HL-60 (cell line): ENCODE measurements at places on chromosomes 12 and 14.

GRCh38 chr12:19718401-19718800 is 279.1 kb downstream of the AEBP2 start:
- DNase-seq = no peak

DNA sequence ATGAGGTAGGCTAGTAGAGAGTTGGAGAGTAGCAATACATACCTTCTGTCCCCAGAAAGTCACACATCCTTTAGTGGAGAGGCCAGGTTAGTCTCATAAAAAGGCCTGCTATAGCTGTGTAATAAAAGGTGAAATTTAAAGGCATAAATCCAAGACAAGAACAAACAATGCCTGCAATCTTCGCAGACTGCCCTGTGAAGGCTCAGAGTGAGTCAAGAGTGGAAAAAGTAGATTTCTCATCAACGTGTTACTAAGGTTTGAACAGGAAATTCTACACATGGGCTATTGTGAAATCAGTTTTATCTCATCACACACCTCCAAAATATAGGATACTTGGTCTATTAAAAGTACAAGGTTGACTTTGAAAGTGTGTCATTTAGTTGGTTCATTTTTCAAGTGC is at the start of gene KLRC1:
Gene KLRC1 (minus strand): TSS at position 222 of the 400 bp plus-strand sequence. CDS start 2,221 bp downstream, outside the sequence.
- no peak for DNase-seq

DNA sequence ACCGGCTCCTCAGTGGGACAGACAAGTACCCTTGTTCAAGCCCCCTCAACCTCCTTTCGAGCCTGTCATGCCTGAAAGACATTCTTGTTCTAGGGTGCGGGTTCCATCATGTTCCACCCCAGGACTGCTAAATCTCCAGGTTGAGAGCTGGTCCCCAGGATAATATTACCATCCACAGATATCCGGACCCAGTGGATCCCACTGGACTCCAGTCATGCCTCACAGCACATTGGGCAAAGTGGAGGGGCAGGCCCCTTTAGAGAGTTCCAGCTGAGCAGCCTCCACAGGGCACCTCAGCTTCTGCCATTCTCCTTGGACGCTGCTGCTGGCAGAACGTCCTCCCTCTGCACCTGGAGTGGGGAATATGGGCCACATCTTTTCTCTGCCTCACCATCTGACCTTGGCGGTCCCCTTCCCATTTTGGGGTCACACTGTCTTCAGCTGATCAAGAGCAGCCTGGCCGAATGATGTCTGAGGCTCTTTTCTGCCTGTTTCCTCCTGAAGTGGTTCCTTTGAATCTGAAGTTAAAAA is 137.4 kb downstream of the BCL11B start:
- DNase-seq = no peak

DNA sequence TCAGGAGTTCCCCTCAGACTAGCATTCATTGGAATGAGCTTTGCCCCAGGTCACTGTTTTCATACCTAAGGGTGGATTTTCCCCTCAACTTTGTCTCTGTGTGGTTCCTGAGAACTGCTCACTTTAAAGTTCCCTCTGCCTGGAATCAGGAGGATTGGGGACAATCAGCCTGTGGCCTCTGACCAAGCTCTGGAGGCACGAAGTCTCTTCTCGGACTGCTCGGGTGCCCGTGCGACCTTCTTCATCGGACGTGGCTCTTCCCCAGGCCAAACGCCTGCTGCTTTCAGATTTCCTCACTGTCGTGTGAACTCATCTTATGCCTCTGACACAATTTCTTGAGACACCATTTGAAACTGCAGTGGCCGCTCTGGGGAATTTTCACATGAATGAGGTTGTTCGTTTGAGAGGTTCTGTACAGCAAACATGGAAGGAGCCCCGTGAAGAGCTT is 153.7 kb upstream of the PZP start:
- DNase-seq = peak; percentile 38

DNA sequence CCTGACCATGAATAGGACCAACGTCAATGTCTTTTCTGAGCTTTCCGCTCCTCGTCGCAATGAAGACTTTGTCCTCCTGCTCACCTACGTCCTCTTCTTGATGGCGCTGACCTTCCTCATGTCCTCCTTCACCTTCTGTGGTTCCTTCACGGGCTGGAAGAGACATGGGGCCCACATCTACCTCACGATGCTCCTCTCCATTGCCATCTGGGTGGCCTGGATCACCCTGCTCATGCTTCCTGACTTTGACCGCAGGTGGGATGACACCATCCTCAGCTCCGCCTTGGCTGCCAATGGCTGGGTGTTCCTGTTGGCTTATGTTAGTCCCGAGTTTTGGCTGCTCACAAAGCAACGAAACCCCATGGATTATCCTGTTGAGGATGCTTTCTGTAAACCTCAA is 17.3 kb downstream of the GPRC5A start:
- no peak for DNase-seq

DNA sequence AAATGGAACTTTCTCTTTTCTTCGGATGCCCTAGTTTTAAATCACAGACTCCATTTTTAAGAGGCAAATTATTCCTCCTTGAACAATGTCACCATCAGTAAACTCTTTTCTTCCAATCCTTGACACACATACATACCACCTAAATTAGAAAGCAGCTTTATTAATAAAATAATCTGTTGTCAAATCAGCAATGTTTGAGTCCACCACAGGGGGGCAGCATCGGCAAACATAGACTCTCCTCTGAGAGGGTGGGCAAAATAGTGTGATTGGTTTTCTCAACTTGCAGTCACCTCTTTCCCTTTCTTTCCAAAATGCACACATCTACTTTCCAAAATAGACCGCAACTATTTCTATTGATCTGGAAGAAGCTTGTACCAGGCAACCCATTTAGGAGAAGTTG is 438.4 kb upstream of the OR4E1 start:
- no peak for DNase-seq

DNA sequence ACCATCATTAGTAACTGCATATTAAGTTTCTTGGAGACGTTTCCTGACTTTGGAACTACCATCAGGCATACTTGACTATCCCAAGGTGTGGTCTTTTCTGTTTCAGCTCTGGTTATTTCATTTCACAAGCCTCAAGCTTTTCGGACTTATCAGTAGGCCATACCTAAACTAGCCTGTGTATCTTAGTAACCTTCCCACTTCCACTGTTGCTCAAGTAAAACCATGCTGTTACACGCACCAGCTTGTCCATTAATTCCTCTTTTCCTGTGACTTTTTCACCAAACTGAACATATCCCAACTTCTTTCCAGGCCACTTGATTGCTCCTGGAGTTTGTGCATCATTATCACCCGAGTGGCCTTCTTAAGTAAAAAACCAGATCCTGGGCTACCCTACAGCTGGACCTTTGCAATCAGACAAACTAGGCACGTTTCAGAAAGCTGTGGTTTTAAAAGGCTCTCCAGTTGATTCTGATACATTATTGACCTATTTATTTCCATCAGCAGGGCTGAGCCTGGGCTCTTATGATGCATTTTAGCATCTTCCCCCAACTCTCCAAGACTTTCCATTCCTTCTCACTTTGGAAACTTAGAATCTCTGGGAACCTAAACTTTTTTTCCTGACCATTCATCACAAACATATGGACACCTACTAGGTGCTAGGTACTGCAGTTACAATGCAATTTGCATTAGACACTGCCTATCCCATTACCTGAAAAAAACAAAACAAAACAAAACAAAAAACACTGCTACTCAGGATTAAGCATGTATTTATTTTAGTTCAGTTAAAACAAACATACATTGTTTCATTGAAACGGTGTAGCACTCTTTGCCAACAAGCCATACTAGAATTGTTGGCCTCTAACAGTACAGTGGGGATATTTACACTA is 14.9 kb downstream of the SLC38A2 start:
- peak; percentile 17 for DNase-seq

DNA sequence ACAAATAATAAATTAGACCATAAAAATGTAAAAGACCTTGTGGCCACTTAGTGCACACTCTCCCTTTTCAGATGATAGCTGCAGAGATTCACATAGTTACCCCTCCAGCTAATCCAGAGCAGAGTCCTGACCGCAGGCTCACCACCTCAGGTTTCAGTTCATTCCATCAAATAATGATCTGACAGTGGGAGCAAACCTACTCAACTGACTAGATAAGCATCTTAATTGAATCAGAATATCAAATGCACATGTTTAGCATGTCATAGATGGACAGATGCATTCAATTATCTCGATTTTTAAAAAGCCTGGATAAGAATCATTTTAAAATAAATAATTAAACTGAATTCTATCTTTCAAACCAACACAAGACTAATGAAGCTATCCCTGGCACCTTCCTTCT is 242.3 kb upstream of the PDZRN4 start:
- DNase-seq = no peak

DNA sequence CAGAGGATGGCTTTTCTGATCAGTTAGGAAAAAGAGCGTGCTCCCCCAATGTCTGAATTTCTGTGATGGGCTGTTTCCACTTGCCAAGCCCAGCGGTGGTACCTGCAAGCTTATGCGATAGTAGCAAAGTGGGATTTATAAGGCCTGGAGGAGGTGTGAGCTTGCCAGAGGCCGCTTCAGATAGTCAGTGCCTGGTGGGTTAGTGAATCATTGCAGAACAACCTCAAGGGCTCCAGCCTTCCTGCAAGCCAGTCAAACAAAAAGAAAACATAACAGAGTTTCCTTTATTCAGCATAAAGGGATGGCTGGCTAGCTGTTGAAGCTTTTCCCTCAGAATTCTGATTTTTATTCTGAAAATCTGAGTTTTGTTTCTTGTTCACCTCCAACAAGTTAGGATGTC is 7.6 kb upstream of the BMP4 start:
- no peak for DNase-seq

GRCh38 chr14:35337269-35338255 is 45.4 kb downstream of the PSMA6 start:
- no peak for DNase-seq

DNA sequence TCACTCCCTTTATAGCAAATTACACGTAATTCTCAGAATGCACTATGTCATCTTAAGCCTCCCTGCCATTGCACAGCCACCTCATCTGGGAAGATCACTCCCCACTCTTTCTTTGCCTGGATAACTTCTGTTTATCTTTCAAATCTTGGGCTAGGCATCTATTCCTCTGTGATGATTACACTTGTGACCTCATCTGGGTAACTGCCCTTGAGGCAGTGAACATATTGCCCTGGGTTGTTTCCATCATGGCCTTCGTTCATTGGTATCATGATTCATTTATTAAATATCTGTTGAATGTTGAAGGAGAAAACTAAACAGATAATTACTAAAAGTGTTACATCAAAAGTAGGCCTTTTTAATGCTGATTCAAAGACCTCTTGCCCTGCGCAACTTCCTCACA is 26.2 kb upstream of the PDE3A start:
- DNase-seq = no peak

- DNase-seq = no peak
Observed at GRCh38 chr14:90517076-90517841, 120.4 kb downstream of the CALM1 start.

DNA sequence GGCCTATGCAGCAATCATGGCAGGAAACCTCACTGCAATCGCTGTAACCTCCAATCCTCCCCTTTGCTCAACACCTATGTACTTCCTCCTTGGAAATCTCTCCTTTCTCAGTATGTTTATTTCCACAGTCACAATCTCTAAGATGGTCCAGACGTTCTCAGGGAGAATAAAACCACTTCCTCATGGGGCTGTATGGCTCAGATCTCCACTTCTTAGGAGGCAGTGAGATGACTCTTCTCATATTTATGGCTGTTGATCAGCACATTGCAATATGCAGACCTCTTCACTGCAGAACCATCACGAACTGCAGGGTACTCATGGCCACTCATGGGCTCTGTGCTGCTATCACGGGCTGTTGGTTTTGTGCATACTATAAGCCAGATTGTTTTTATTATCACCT is 17.1 kb upstream of the OR4K17 start:
- DNase-seq = peak; percentile 51

GRCh38 chr14:92603309-92604242 is 90.0 kb downstream of the RIN3 start:
- no peak for DNase-seq

- DNase-seq = no peak
Observed at GRCh38 chr12:66638666-66639065, 40.2 kb downstream of the GRIP1 start.

- no peak for DNase-seq
Observed at GRCh38 chr14:24514209-24514608, 6.1 kb upstream of the CMA1 start.

DNA sequence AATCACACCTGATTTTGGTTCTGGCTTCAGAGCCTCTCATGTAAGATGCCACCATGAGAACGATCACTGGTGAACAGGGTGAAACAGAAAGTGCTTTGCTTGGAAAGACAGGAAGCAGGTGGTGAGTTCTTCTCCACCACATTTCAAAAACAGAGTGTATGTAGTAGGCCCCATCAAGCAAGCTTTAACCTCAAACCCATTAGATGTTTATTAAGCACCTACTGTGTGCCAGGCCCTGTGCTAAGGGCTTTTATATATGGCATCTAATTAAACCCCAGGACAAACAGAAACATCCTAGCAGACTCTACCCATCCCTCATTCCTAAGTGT is 47.8 kb upstream of the MED13L start:
- DNase-seq = no peak

GRCh38 chr14:95262511-95262891 is 57.2 kb downstream of the CLMN start:
- no peak for DNase-seq

DNA sequence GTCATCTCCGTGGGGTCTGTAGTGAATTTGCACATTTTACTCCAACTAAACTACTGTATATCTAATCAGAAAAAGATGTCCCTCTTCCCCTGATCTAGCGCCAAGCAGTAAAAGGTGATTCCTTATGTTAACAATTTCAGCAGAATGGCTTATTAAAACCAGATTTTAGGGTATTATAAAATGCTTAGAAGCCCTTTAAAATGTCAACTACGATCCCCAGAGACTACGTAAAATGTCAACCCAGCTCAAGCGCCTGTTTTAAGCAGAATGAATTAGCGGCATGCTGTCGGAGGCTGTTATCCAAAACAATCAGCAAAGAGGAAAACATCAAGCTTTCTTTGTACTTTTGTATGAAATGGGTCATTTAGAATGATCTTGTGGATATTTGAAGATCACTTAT is 408.9 kb downstream of the SOX5 start:
- DNase-seq = no peak

DNA sequence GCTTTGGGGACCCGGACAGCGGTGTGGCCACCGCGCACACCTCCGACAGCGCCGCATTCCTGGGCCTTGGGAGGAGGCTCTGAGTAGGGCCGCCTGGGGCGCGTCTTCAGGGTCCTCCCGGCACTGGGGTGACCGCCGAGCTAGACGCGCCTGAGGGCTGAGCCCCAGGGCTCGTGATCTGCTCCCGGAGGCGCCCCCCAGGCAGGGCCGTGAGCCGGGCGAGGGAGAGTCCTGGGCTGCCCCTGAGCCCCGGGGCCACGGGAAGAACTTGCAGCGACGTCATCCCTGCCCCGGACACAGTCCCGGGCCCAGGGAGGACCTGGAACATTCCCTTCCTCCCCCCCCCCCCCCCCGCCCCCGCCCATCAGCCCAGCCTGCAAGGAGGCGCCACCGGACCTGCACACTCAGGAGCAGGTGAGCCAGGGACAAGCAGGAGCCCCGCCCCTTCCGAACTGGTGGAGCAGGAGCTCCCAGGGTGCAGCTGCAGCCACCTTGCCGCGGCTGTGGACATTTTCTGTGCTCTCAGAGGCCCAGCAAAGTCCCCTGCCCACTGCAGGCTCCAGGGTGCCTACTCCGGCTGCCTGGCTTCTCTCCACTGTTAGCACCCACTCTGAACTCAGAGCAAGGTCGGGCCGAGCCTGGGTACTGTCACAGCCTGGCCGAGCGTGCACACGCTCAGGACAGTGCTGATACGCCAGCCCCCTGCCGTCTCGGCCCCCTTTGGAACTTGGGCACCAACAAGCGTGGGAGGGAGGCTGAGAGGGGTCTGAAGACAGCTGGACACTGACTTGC is 50.7 kb downstream of the A2M start:
- DNase-seq = no peak
